Activated gamma-delta T cell treated with Interleukin-2 at 50 U/mL for 16 hours (primary cell): ENCODE measurements at places on chromosomes 12 and 14.

DNA sequence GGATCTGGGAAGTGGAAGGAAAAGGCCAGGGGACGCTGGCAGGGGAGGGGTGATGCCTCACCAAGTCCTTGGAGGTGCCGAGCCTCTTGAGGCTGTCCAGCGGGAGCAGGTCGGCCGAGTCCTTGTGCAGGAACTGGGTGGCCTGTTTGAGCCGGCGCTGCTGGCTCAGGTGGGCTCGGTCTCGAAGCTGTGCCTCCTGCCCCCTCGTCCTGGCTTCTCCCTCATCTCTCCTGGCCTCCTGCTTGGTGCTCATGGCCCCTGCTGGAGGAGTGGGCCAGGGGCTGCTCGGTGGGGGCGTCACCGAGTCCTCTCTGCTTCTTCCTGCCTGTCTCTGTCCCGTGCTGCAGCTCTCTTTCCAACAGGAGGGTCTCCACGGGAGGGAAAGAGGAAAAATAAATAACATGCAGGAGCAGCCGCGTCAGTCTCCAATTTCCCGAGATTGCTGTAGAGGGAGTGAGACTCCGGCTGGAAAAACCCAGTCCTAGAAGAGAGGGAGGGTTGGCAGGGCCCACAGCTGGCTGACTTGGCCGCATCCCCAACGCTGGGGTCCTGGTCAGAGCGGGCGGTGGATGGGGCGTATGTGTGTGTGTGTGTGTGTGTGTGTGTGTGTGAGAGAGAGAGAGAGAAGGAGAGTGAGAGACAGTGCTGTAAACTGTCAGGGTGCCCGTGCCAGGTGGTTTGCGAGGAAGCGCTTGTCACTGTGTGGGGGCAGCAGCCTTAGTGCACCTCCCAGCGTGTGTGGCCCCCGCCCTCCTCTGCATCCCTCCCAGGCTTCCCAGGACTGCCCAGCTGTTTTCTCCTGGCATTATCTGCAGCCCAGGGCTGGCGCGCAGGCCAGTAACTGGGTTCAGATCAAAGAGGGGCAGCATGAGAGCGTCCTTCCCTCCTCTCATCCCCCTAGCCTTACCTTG is at the start of gene NRIP2:
Gene NRIP2 (minus strand): TSS at position 455 of the 911 bp plus-strand sequence. CDS start 52 bp downstream, at position 403.
- no peak for DNase-seq

GRCh38 chr12:108152170-108152538 is 23.1 kb downstream of the WSCD2 start:
- no peak for DNase-seq

DNA sequence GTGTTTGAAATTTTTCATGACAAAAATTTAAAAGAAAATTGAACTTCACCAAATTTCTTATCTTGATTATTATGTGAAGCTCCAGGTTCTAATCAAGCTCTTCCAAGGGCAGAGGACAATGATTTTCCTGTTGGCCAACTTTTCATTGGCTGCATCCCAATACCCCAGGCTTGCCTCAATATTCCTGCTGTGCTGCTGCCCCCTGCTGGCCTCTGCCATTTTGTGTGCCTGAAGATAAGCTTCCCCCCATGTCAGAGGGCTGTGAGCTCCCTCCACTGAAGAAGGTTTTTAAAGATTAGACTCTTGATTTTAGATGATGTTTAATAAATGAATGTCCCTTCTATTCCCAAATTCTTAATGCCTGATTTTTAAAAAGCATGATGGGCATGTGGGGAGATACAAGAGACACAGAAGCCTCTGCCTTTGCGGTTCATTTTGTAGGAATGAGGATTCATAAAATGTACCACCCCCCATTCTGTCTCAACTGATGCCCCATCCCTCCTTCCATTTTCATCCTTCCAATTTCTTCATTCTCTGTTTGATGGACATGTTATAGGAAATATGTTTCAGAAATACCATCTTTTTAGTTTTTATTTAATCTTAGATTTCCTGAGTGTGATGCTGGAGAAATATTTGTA is 76.7 kb upstream of the RGS6 start:
- peak; percentile 28 for DNase-seq

DNA sequence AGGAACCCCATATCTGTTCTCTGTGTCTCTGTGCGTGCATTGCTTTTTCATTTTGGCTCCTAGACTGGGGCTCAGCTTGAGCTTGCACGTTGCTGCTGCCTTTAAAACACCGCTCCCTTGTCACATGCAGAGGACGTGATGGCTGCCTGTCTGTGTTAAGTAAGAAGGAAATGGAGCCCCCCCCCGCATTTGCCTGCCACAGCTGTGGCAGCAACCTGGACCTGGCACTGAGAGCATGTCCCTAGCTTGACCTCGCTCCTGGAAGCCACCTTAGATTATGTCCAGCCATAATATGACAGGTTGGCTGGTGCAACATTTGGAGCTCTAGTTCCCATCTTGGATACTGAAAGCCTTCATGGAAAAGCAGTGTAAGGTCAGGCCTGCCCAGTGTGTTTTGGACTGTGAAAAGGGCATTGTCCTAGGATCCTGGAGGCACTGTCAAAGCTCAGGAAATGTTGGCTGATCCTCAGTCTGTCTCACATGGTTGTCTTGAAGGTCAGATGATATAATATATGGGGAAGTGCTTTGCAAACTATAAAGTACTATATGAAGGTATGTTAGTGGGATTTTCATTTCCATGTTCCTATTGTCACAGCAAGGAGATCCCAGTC is 73.8 kb downstream of the PRKCH start:
- DNase-seq = no peak

DNA sequence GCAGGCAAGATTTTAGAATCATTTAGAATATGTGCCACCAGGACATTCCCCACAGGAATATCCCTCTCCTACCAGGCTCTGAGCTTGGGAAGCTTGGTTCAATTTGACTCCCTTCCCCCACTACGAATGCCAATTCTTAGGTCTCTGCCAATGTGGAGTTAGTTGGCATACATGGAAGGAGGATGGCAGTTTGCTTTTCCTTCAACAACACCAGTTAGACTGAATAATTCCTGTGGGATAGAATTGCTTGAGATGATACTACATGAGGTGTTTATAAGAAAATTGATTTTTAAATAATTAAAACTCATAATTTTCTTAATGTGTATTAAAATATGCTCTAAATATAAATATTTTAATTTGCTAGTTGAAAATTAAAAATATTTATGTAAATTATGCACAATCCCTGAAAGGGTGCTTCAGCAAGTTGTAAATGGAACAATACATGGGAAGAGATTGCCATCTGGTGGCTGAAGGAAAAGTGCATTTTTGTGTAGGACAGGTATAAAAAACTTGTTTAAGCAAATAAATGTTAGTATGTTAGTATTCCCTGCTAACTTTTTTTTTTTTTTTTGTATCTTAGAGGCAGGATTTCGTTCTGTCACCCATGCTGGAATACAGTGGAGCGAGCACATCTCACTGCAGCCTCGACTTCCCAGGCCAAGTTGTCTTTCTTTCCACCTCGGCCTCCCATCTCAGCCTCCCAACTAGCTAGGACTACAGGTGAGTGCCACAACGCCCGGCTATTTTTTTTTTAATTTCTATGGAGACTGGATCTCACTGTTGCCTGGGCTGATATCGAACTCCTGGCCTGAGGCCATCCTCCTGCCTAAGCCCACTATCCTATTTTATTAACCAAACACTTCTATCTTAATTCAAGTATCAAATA is 25.8 kb upstream of the STRAP start:
- peak; percentile 46 for DNase-seq

DNA sequence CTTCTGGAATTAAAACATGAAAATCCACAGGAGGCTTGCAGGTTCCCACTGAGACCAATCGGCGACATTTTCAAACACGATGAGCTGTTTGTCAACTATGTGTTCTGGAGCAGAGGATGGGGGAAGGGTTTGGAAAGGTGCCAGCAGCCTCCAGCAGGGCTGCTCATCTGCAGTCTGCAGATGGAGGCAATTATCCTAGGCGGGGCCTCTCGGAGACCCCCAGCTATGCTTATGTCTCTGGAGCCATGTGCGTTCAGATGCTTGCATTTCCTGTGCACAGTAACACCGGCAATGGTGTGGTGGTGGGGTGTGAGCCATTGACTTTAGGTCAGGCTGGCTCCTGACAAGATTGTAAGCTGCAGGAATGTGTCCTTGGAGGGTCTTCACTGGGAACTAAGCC is 51.7 kb downstream of the RPH3A start:
- DNase-seq = no peak

GRCh38 chr14:98592611-98593170 is 679.3 kb downstream of the BCL11B start:
- DNase-seq = no peak

DNA sequence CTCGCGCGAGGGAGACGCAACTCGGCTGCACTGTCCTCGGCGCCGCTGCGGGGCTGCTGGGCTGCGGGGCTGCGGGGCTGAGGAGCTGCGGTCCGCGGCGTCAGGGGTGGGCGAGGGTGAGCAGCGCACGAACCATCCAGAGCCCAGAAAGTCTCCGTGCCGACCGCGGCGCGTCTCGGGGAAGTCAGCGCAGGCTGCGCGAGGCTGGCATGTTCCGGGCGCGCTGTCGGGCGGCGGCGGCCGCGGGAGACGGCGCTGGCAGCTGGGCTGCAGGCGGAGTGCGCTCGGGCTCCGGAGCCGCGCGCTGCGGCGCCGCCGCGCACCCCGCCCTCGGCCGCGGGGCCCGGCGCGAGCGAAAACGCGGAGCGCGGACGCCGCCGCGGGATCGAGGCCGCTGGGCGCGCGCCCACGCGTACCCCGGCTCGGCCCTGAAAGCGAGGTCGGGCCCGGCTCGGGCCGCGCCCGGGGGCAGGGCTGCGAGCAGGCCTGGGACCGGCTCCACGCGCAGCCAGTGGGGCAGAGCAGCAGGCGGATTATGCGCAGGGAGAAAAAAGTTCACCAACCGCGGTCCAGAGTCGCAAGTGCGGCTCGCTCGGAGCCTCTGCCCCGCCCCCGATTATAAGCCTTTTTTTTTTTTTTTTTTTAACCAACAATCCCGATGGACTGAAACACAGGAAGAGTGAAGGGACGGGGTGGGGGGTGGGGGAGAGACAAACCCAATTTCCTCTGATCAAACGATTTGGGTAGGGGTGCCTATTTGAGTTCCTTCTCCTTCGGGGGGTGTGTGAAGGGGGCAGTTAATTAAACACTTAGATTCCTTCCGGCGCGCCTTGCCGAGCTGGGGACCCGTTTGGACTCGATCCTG is at the start of gene PRICKLE1:
Gene PRICKLE1 (minus strand): TSS at position 282 of the 865 bp plus-strand sequence. CDS start 117,230 bp downstream, outside the sequence.
- DNase-seq = no peak

DNA sequence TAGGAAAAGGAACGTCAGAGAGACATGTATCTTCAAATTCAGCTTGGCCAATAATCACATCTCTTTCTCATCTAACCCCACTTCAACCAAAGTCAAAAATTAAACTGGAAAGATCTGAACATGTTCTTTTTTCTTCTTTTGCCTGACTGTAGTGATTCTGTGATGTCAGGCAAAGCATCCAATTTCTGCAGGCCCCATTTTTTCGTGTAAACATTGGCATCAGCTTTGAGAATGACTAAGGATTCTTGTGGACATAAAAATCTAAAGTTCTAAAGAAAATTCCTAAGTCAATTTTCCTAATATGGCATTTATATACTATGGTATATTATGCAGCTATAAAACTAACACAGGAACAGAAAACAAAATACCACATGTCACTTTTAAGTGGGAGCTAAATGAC is 89.1 kb downstream of the STXBP6 start:
- no peak for DNase-seq

GRCh38 chr12:18261906-18262305 is 588 bp downstream of the PIK3C2G start:
- no peak for DNase-seq

DNA sequence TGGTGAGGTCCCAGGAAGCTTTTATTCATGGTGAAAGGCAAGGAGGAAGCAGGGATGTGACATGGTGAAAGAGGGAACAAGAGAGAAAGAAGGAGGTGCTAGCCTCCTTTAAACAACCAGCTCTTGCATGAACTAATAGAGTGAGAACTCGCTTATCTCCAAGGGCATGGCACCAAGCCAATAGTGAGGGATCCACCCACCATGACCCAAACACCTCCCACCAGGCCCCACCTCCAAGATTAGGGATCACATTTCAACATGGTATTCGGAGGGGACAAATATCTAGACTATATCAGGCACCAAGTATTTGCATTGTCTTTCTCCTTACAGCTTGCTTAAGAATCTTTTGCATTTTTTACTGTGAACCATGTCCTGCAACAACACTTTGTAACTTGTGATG is 91.9 kb upstream of the DHRS4 start:
- no peak for DNase-seq

DNA sequence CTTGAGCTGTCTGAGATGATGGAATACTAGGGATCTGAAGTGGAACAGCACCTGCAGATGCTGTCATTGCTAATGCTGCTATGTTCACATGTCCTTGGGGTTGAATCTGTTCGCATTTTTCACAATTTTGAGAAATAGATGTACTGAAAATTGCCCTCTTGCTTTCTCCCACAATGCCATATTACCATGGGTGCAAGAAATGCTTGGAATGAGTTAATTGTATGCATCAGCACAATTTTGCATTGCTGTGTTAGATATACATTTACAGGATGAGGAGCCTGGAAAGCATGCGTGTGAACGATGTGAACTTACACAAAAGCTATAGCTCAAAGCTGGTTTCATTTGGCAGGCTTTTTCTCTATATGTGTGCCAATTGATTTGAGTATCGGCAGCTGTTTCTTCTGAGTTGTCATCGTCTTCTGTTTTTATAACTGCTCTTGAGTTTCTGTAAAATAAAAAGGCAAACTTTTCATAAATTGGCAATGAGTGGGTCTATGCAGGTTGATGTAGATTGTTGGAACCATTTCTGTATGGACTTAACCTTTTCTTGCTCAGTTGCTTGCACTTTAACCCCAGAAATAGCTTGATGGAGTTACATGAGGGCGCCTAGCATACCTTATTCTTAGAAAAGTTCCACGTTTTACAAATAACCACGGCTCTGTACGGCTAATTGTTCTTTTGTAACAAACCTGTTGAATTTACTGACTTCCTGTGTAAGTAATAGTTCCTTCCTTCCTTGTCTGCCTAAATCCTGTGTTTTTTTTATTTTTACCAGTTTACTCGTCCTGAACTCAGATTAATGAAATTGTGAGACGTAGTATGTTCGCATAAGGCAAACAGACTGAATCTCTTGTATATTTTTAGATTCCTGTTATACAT is 105.9 kb downstream of the FGD4 start:
- DNase-seq = no peak

DNA sequence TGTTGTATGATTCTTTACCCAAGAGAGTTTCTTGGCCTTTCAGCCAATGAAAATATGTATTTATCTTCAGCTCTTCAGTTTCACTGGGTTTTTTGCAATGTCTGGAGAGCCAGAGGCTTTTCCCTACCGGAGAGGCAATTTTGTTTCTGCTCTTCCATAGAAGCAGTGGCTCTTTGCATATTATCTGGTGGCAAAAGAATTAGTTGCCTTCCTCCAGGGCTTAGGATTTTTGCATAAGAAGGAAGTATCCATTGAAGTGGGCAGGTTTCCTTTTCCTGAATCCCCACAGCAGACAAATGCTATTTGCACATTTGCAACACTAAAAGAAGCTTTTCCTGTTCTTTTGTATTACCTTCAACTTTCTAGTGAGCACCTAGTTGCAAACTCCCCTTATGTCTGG is 75.2 kb downstream of the NTS start:
- no peak for DNase-seq
